CD4-positive, alpha-beta T cell treated with Interleukin-21 for 1 hour (primary cell): ENCODE measurements at places on chromosomes 1 and 21.

DNA sequence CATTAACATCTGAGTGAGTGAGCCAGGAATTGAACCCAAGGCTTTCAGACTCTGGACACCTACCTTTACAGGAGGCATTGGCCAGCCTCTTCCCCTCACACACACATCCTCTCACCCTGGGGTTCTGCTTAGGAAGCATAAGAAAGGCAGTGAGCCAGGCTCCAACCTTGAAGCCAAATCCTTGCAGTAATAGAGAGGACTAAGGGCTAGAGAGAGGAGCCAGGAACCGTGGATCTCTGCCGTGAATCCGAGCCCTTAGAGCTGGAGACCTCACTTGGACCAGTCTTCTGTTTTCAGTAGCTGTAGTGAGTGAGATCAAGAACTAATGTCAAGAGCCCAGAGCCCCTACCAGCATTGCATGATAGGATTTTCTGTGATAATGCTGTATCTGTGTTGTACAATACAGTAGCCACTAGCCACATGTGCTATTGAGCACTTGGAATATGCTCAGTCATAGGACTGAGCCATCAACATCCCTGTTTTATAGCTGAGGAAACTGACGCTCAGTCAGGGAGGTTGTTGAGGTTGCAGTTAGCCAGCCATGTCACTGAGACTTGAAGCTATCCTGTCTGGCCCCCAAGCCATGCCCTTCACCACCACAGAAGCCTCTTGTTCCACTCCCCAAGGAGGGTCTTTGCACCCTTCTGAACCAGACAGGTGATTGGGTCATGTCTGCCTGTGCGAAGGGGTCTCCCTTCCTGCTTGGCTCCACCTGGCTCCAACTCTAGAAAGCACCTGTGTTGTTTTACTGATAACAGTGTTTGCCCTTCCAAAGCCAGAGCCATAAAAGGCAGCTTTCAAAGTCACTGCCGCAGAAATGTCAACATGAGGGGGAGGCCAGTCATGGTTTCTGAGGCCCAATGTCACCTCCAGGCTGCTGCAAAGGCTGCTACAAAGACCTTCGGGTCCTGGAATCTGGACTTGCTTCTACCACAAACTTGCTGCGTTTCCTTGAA lies 101.1 kb upstream of the JUN start:
- DNase-seq, result no peak

DNA sequence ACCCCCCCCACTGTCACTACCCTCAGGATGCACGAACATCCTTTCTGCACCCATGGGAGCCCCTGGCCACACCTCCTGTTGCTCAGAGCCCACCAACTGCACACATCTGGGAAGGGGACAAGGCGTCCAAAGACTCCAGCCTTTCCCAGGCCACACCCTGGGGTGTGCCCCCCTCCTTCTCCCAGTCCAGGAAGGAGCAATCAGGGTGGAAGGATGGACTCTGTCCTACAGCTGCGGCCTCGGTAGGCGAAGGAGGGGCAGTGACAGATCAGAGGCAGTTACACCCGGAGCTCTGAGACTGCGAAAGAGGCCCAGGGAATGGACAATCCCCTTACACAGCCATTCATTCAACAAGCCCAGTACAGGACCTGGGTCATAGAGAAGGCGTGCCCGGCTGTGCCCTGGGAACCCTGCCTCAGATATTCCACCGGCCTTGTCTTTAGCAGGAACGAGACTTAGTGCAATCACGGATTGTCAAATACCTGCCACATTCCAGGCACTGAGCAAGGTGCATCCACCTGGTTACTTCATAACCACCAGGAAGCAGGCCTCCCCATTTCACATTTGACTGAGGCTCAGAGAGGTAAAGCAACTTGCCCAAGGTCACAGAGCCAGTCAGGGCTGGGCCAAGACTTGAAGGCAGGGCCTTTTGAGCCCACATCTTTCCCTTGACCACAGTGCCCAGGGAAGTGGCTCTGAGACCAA lies 9.4 kb downstream of the HSPG2 start:
- DNase-seq, result no peak

DNA sequence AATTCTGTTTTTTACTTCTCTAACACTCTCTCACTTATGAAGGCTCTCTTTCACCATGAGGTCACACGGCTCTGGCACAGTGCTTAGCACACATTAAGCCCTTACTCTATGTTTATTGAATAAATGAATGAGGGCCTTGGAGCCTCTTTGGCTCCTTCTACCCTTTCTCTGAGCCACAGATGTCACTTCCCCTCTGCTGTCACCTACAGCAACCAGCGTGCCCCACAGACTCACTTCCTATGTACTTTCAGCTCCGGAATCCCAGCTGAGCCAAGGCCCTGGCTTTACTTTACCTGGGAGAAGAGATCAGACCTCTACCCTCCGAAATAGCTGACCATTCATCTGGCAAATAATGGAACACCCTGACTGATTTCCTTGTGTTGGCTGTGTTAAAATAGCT lies 53.7 kb upstream of the HMCN1 start:
- DNase-seq, result no peak

DNA sequence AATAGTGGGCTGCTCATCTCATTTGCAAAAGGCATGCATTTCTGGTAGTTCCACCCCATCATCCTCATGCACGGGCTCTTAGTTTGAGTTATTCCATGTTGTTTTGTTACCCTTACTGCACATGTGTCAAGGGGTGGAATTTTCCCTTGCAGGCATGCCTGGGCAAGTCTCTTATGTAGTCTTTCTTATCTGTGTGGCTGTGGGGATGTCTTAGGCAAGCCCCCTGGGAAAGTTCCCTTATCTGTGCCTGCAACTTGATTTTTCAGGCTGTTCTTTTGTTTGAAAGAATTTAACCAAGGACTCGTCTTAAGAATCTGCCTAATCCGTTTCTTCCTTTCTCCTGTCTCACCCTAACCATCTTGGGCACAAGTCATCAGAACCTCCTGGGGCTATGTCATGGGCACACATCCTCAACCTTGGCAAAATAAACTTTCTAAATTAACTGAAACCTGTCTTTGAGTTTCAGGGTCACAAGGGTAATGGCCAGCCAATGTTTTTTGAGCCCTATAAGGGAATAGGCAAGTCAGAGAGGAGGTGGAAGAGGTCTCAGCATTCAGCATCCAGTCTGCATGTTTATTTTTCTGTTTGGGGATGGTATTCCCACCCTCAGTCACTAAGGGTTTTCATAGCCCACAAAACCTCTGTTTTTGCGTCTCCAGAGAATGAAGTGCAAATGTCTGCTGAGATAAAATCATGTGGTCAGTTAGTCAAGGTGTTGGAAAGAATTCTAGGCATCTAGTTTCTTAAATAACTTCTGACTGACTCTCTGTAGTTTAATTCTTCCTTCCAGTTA lies 579.7 kb downstream of the PLA2G4A start:
- no peak for DNase-seq

GRCh38 chr1:224302947-224303346 lies 27.0 kb downstream of the NVL start:
- no peak for DNase-seq

GRCh38 chr1:171670739-171671138 lies 18.3 kb upstream of the MYOC start:
- no peak for DNase-seq

DNA sequence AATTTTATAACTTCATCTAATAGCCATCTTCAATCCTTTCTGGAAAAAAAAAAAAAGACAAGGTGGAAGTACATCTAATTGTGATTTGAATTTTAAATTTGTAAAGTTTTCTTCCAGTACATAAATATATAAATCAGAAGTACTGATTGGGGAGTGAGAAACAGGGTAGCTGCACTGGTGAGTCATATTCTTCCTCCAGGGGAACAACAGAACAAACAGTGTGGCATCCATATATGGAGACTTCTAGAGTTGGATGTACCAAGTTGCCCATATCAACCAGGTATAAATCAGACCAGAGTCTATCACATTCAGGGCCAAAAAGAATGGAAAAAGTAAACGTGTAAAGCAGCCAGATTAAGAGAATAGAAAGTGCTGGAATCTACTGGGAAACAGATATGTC lies 66.0 kb upstream of the NRIP1 start:
- no peak for DNase-seq

DNA sequence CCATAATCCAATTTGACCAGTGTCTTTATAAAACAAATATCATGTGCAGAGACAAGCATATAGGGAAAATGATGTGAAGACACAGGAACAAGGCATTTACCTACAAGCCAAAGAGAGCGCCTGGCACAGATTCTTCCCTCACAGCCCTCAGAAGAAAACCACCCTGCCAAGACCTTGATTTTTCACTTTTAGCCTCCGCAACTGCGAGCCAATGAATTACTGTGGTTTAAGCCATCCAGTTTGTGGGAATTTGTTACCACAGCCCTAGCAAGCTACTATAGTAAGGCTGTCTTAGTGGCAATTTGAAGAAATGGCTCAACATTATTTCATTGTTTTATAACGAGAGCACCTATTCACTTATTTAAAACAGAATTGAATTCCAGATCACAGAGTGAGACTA lies 85.7 kb upstream of the CCDC190 start:
- DNase-seq, result no peak

DNA sequence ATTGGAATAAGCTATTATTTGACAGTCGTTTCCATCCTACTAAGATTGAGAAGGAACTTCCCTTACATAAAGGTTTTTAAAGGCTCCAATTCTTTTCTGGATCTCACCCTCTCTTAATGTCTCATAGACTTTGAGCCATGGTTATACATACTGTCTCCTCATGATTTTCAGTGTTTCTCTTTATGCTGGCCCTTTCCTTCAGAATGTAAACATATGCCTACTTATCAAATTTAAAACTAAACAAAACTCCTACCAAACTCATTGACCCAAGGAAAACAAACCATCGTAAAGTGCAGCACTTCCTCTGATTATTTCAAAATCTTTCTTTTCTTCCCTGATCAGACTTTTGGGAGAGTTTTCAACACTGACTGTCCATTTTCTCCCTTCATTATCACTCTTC lies 163.4 kb upstream of the DPYD start:
- no peak for DNase-seq

GRCh38 chr1:188027613-188028012 lies 1198.9 kb downstream of the PLA2G4A start:
- no peak for DNase-seq

GRCh38 chr1:189834813-189835212 lies 642.9 kb downstream of the BRINP3 start:
- no peak for DNase-seq

- no peak for DNase-seq
Observed at GRCh38 chr1:24737368-24738117, 7.7 kb upstream of the CLIC4 start.

DNA sequence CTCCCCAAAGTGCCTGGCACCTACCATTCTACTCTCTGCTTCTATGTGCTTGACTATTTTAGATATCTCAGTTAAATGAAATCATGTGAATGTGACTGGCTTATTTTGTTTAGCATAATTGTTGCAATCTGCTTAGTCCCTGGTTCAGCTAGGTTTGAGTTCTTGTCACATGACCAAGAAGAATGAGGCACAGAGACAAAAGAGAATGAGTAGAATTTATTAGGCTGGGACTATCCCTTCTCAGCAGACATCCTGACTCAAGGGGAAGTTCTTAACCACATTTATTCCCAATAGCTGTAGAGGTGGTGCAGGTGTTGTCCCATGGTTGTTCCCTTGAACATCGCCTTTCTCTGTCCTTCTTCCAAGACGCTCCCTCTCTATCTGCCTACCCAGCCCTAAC lies 1485.7 kb downstream of the KCNT2 start:
- no peak for DNase-seq

- DNase-seq, result no peak
Observed at GRCh38 chr1:24606621-24607020, 36.5 kb upstream of the SRRM1 start.

DNA sequence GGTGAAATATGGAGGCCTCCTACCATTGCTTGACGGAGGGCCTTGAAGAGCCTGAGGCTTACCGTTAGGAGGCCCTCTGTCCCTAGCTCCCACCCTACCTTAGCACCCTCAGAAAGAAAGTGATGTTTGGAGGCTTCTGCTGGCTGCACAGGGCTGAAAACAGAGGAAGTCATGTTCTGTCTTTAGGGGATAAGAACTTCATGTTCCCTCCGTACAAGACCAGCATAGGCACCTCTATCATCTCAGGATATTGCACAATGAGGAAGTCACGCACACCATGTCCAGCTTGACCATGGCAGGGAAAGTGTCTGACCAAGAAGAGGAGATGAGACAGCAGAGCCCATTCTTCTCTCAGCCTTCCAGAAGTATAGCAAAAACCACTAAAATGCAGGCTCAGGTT lies 13.8 kb downstream of the ADORA3 start:
- DNase-seq, result no peak

DNA sequence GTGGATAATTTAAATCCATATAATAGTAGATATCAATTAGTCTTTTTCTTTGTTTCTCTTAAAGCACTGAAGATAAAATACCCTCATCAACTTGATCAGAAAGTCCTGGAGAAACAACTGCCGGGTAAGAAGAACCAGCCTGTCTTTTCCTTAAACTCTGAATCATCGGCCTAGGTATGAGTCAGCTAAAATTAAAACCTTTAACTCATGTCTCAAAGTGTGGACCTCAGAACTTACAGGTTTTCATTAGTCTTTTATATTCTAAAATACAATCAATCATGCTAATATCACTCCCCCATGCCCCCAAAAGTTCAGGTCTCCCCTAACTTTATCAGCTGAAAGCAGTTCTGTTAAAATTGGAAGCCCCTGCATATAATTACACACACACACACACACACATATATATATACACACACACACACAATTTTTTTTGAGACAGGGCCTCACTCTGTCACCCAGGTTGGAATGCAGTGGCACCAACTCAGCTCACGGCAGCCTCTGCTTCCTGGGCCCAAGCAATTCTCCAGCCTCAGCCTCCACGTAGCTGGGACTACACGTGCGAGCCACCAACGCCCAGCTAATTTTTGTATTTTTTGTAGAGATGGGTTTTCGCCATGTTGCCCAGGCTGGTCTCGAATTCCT lies 61.3 kb downstream of the B3GALNT2 start:
- DNase-seq, result no peak

DNA sequence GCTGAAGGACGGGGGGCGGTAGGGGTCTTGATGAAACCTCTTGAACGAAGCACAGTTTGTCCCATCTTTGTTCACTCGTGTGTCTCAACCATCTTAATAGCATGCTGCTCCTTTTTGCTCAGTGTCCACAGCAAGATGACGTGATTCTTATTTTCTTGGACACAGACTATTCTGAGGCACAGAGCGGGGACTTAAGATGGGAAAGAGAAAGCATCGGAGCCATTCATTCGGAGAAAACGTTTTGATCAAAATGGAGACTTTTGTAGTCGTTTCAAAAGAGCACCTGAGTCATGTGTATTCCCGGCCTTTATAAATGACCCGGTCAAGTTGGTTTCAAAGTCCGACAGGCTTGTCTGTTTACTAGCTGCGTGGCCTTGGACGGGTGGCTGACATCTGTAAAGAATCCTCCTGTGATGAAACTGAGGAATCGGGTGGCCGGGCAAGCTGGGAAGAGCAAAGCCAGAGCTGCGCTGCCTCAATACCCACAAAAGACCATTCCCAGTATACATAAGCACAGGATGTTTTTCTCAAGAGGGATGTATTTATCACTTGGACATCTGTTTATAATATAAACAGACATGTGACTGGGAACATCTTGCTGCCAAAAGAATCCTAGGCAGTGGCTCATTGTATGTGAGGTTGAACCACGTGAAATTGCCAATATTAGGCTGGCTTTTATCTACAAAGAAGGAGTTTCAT lies 18.5 kb downstream of the ETS2 start:
- DNase-seq, result no peak
